NCI-H1092 (cell line): ENCODE measurements at places on chromosomes 3 and 15.

DNA sequence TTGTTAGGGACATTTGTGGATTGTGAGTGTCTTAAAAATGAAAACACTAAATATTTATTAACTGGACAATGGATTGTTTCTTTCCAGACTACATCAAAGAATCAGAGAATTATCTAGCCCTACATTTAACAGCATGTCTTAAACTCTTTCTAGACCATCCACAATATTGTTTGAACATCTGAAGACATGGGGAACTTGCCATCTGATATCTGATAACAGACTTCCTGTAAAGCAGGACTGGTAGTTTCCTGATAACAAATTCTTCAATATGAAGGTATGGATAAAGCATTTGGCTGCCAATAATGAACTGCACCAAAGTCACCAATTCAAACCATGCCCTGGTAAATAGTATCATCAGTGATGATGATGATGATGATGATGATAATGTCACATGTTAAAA is 26.2 kb upstream of the HACD2 start:
- no peak for DNase-seq

DNA sequence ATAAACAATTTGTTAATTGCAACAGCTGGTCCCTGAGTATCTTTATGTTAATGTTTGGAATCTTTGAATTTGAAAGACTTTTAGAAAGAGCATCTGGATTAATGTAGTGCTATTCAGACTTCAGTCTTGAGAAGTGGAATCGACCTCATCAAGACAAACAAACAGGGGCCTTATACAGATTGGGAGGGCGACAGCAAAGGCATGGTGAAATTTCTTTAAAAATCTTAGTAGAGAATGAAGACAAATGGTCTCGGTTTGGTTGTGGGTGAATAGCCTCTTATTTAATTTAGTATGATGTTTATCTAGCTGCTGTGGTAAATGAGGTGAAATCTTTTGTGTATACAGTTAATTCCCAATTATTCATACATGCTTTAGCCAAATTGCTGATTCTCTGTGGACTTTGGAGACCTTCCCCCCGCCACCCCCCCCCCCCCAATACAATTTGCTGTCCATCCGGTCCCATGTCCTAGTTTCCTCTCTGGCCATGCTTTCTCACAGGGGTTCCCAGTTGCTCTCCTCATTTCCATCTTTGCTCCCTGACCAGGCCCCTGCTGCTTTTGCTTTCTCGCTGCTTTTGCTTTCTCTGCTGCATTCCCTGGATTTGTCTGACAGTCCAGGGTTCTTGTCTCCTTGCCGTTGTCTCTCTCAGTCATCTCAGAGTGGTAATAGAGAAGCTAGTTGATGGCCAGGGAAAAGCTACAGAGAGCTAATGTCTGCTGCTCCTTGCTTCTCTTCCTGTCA is 135.3 kb downstream of the FNDC3B start:
- DNase-seq, result no peak

DNA sequence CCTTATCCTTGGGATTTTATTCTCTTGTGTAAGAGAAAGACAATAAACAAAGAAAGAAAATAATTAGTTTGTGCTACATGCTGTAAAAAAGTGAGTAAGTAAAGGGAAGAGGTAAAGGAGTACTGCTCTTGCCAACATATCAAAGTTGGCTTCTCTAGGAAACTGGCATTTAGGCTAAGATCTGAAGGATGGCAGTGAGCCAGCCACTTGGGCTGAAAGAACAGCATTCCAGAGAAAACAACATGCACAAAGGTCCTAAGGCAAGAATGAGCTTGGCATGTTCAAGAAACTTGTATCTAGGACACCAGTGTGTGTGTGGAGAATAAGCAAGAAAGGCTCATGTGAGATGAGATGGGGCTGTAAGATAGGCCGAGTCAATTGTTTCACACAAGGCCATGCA is 245.5 kb upstream of the MANF start:
- no peak for DNase-seq

- DNase-seq, result no peak
These were observed at the start of gene ZBTB38 for GRCh38 chr3:141368062-141368924. Gene ZBTB38 (plus strand): TSS chr3:141368504. CDS start chr3:141442389, 73,885 bp downstream.

DNA sequence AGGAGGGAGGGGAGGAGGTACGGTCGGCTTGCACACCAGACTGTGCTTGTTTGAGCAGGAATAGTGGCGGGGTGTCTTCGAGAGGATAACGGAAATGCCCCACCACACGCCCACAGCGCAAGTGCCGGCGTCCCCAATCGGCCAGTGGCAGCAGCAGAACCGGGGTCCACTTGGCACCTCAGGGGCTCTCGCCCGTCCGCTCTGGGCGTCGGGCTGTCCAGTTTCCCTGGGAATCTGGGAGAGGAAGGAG is 53.7 kb downstream of the CCDC54 start:
- DNase-seq, result no peak

DNA sequence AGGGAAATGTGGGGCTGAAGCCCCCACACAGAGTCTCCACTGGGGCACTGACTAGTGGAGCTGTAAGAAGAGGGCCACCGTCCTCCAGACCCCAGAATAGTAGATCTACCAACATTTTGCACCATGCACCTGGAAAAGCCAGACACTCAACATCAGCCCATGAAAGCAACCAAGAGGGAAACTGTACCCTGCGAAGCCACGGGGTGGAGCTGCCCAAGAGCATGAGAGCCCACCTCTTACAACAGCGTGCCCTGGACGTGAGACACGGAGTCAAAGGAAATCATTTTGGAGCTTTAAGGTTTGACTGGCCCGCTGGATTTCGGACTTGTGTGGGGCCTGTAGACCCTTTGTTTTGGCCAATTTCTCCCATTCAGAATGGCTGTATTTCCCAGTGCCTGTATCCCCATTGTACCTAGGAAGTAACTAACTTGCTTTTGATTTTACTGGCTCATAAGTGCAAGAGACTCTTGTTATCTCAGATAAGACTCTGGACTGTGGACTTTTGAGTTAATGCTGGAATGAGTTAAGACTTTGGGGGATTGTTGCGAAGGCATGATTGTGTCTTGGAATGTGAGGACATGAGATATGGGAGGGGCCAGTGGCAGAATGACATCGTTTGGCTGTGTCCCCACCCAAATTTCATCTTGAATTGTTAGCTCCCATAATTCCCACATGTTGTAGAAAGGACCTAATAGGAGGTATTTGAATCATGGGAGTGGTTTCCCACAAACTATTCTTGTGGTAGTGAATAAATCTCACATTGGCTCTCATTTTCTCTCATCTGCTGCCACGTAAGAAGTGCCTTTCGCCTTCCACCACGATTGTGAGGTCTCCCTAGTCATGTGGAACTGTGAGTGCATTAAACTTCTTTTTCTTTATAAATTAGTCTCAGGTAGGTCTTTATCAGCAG is 105.8 kb downstream of the CBLB start:
- DNase-seq, result no peak

DNA sequence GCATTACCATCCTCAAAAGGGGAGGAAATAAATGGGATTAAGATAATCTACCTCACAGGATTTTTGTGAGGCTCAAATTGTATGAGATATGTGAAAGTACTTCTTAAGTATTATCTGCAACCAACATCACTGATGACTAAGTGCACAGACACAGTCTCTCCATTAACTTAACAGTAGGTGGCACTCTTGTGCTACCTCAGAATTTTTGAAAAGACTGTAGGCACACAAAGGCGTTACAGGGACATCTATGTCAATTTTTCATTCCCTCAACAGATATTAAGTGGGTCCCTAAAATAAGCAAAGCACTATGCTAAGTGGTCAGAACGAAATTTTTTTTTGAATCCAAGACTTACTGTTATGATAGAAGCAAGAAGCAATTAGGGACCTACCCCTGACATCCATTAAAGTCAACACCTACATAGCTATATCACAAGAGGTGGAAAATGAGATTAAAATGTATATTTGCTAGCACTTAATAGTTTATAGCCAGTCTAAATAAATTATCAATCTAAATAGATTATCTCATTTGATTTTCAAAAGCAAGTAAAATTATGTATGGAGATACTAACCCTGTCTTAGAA is 52.9 kb downstream of the RYK start:
- DNase-seq, result peak; percentile 8

- DNase-seq, result no peak
These were observed 20.5 kb downstream of the SIDT1 start for GRCh38 chr3:113552851-113553250.

DNA sequence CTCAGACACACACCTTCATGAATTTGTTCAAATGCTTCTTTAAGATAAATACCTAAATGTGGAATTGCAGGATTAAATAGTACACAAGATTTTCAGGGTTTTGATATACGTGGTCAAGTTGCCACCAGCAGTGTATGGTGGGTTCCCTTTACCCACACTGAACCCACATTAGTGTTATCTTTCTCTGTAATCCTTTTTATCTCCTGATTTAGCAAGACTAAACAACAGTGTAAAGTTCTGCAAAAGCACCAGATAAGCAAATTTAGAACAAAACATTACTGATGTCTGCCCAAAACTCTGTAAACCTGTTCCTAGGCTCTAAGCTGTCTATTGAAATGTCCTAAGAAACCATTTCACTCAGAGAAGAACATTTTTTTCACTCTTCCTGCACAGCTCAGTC is 352.9 kb downstream of the FHIT start:
- DNase-seq, result no peak

GRCh38 chr3:193813501-193813830 is 220.5 kb downstream of the OPA1 start:
- DNase-seq, result no peak

- DNase-seq, result peak; percentile 42
These were observed 346.8 kb downstream of the CNTN3 start for GRCh38 chr3:74267588-74268184.

DNA sequence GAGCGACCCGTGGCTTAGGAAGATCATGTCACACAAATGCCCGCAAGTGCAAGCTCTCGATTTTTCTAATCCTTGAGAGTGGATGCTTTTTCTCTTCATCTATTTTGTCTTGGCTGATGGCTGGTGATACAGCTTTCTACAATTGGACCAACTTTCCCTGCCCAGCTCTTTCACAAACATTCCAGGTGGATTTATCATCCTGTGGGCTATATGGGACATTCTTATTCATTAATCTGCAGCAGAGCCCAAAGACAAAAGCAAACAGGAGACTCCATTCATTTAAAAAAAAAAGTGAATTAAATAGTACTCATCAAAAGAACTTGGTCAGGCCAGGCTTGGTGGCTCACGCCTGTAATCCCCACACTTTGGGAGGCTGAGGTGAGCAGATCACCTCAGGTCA is 14.2 kb upstream of the TSEN2 start:
- no peak for DNase-seq

- no peak for DNase-seq
These were observed 141.6 kb upstream of the STT3B start for GRCh38 chr3:31391150-31391549.

GRCh38 chr3:29026959-29027358 is 253.9 kb upstream of the RBMS3 start:
- DNase-seq, result no peak

GRCh38 chr3:187810021-187810446 is 64.8 kb upstream of the BCL6 start:
- DNase-seq, result no peak

DNA sequence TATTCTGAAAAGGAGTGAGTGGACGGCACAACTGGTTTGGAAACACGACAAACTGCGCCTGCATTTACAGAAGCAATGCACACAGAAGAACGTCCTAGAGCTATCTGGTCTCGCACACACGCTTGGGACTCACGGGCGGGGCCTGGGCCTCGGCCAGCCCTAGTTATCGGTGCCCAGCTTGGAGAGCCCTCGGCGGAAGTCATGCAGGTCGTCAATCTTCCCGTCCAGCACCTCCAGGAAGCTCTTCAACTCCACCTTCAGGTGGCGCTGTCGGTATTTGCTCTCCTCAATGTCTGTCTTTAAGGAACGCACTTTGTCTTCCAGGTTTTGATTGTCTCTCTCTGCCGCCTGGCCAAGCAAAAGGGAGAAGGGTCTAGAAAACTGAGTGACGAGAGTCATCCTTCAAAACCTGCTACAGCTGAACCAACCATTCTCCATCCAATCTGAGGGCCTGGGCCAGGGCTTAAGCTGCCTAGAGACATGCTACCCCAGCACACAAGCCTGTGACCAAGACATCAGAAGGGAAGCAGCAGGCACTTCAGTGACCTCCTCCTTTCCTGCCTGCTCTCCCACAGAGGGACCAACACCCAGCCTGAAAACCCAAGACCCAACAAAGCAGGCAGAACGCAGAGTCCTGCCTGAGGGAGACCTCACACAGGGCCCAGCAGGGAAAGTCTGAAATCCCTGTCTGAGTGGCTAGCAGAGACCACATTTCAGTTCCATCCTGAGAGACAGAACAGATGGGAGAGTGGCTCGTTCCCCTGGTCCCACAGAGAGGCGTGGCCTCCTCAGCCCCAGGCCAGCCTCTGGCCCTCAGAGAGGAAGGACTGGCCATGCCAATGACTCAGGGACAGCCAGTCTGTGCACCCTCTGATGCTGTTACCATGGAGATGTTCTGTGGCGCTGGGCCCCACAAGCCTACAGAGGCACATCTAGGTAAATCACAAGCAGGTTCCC is 40.4 kb downstream of the WHAMM start:
- DNase-seq, result peak; percentile 58

GRCh38 chr3:173725507-173725906 is 328.0 kb downstream of the NLGN1 start:
- no peak for DNase-seq

DNA sequence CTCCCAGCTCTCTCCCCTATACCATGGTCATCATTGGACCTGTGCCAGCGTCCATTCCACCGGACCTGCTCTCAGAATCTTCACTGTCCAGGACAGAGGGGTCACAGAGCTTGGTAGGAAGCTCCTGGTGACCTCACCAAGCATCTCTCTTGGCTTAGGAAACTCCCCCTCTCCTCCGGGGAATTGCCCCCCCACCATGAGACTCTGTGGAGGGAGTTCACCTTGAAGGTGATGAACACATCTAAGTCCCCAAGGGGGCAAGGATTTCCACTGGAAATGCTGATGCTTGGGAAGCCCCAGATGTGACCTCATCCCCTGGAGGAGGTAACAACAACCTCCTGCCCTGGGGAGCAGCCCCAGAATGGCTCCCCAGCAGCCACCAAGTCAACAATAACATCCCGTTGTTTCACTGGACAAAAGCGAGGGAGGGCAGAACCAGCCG is 3.2 kb downstream of the SEMA7A start:
- DNase-seq, result no peak

DNA sequence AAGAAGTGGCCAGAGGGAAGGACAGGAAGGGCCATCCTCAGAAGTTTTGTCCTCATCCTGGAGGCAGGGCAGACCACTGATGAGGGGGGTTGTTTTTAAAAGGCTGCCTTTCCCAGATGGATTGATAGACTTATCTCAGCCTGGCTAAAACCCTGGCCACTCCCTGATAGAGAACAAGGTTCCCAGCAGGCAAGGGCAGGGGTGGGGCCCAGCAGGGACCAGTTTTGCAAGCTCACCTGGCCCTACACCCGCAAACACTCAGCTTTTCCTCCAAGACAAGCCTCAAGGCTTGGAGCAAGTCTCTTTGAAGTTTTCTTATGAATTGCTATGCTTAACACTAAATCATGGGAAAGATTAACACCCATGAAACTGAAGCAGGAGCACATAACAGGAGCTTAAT is 9.1 kb downstream of the LIPC start:
- DNase-seq, result no peak
